CD4-positive, alpha-beta T cell (primary cell): ENCODE measurements at places on chromosomes 16 and 17.

GRCh38 chr17:69342896-69343644, 16.1 kb upstream of the ABCA5 start:
- H3K4me3 ChIP-seq: no peak overlapping the region
- H3K36me3 ChIP-seq: no peaks in the 10 kb centered on the region
- peaks cover 2% of the 10 kb centered on the region for H3K27me3 ChIP-seq
- DNase-seq: no peak
- no peaks in the 10 kb centered on the region for H3K4me1 ChIP-seq

DNA sequence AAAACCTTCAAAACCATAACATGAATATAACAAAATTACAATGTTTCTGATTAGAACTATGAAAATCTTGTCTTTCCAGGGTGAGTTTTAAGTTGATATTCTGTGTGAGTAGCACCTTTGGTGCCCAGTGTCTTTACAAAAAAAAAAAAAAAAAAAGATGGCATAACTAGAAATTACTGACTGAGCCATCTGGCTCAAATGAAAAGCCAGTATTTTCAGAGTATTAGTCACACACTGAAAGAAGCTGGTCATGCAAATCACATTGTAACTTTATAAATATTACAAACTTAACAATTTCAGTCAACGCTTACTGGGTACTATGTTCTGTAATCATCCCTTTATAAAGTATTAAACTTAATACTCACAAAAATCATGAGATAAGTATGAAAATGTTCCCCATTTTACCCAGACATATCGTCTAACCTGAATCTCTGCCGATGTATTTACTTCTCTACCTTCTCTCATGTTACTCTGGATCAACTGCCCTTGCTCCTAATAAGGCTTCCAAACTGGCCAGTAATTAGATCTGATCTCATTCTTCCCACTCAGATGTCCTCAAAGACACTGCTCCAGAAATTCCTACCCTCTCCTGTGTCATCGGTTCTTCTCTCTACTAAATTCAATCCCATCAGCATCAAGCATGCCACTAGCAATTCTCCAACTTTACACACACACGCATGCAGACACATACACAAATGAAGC, 25.4 kb downstream of the UBE2G1 start:
- H3K4me1 ChIP-seq: peaks cover 38% of the 10 kb centered on the region
- no peak overlapping the region for H3K27ac ChIP-seq
- H3K27me3 ChIP-seq: no peaks in the 10 kb centered on the region

- H3K36me3 ChIP-seq: no peaks in the 10 kb centered on the region
- DNase-seq: peak; percentile 4
- no peak overlapping the region for H3K4me3 ChIP-seq
- H3K27me3 ChIP-seq: no peaks in the 10 kb centered on the region
- no peak overlapping the region for H3K27ac ChIP-seq
Measured at GRCh38 chr16:63361032-63361624, 1324.9 kb upstream of the CDH8 start.

DNA sequence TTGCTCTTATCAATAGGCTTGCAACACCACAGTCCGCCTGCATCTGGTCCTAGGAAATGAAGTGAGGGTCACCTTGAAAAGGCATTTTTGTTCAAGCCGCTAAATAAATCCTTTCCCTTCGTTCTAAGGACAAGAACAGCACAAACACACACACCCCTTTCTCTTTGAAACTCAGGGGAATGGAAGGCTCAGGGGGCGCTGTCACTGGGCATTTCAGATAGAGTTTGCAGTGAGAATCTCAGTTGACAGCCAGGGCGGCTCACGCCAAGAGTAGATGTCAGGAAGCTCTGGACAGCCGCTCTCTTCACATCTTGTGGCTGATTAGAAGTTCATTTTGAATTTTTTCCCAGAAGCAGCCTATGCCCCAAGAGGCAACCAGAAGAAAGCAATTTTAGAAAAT, 39.8 kb downstream of the ABAT start:
- no peaks in the 10 kb centered on the region for H3K36me3 ChIP-seq
- no peak overlapping the region for H3K27ac ChIP-seq
- no peaks in the 10 kb centered on the region for H3K4me1 ChIP-seq
- no peak for DNase-seq
- H3K4me3 ChIP-seq: no peak overlapping the region
- no peaks in the 10 kb centered on the region for H3K27me3 ChIP-seq

GRCh38 chr16:30895627-30896260, 670 bp upstream of the CTF1 start:
- no peaks in the 10 kb centered on the region for H3K27me3 ChIP-seq
- H3K27ac ChIP-seq: peak overlapping the region; percentile 61
- no peak for DNase-seq
- H3K4me3 ChIP-seq: no peak overlapping the region

DNA sequence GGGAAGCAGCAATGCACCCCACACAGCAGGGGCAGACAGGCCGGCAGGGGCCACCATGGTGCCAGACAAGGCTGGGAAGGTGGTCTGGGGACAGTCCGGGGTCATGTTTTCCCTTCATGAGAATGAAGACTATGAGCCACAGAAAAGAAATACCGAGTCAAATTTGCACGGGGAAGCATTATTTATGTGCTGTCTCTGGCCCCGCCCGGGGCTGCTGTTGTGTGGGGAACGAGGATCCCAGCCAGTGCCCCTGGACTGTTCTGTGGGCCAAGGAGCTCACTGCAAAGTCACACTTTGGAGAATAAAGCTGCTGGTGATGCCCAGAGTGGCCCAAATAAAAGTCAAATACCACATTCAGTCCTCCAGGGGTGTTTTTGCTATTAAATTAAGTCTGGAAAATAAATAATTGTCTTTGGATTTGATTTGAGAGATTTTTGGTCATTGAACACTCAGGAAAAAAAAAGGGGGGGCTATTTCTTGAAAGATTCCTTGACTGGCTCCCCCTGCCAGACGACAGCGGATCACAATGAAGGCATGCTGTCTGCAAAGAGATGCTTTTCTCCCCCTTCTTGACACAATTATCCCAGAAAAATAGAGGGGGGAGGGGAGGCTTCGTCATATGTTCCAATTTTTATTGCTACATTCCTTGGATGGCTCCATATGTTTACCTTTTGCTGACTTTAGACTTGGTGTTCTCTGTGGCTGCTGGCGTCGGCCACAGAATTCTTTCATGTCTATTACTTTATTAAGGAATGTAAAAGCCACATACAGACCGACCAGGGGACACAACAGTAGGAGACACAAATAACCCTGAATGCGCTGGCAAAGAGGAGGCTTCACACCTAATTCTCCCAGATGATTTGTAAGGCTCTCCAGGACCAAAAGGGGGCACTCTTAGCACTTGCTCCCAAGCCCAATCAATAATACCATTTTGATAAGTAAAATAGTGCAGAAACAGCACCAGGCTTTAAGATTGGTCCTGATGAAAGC, 27.1 kb upstream of the ANKFN1 start:
- no peak overlapping the region for H3K4me3 ChIP-seq
- no peak overlapping the region for H3K27ac ChIP-seq
- H3K27me3 ChIP-seq: peaks cover 7% of the 10 kb centered on the region
- no peaks in the 10 kb centered on the region for H3K36me3 ChIP-seq
- no peaks in the 10 kb centered on the region for H3K4me1 ChIP-seq
